ENCODE measurements at places on chromosomes 6 and 20. TPM values are rescaled to one million over a fixed set of nuclear protein-coding genes. Genes with fewer than 3 reads are reported as not detected.
A peak's percentile ranks its signal among the peaks of the same experiment; 100 is the strongest.

The EFCAB8 gene
- polyA plus RNA-seq: not detected

The MYT1 gene
- polyA plus RNA-seq: 0.26 TPM

The FAM83C gene
- not detected for polyA plus RNA-seq

The SFTA2 gene
- not detected for polyA plus RNA-seq

The TSPO2 gene
- not detected for polyA plus RNA-seq

The OR2B6 gene
- polyA plus RNA-seq: 0.18 TPM

The PHIP gene
- 7.2 TPM for polyA plus RNA-seq

The NOP56 gene
- 681 TPM for polyA plus RNA-seq

The SEMG1 gene
- polyA plus RNA-seq: not detected

The MOG gene
- polyA plus RNA-seq: not detected

The ZNF311 gene
- polyA plus RNA-seq: 0.29 TPM

DNA sequence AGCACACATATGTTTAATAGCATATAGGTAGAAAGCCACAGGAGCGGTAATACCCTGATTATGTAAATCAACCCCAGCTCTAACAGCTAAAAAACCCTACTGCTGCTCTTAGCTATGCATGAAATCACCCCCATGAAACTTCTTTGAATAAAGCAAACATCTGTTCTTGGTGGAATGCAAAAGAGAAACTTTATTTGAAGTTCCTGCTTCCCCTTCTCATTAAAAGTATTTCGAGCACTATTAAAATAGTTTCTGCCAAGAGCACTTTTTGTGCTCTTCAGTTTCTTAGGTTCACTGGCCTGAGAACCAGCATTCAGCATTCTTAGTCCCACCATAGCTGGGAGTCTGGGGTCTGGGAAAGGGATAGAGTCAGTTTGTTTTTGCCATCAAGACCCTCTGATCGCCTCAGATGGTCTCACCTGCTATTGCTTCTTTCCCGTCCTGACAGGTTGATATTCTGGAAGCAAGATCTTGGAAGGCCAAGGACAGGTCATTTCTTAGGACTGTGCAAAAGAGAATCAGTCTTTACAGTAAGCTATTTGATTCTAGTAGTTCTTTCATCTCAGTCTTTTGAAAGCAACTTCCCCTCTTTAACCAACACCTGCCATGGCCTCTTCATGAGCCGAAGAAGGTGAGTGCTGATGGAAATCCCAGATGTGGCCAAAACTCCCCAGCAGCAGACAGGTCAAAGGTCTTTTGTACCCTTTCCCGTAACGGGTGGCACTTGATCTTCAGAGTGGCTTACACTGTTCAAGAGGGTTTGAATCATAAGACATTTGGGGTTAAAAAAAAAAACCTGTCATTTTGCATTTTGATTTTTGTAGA is 76.5 kb upstream of the TMEM170B start:
- no peak for DNase-seq

DNA sequence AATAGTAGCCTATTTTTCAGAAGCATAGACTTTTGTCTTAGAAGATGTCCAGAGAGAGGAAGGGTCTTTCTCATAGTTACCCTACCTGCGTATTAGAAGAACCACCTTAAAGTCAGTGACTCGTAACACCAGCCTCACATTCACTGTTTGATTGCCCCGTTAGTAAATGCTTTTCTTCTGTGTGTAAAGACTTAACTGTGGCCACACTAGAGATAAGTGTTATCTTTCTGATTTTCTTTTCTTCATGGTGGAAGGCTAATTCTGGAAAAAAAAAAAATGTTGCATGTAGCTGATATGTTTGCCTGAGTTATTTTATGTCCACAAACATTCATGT is 83.9 kb downstream of the SAMD3 start:
- DNase-seq: no peak

DNA sequence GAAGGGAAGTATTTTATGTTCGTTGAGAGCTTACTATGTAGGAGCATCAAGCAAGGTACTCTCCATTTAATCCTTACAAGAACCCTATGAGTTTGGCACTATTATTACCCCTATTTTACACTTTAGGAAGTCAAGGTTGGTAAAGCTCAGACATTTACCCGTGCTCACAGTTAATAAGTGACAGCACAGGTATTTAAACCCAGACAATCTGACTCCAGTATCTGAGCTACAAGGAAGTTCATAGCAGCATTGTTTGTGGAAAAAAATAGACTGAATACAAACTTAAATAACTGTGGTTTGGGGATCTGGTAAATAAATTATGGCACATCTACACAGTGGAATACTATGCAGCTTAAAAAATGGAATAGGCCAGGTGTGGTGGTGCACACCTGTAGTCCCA is 21.2 kb upstream of the GMNN start:
- DNase-seq: no peak

- DNase-seq: no peak
Observed at GRCh38 chr6:71367756-71368155, 79.1 kb downstream of the OGFRL1 start.

DNA sequence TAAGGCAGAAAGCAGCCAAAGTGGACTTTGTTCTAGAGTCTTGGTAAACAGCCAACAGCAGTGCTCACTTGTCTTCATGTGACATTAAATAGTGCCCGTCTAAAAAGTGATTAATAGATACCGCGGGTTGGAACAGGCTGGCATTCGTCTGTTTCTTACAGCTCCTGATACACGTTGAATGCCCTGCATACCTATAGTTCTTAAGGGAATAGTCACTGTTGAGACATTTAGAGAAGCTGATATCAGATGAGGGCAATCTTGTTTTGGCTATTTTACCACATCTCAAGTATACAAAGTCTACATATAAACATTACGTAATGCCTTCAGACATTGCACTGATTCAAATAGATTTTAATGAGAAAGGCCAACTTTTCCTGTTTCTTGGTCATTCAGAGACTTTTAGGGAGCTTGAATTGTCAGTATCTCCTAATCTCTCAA is 374.9 kb upstream of the FLRT3 start:
- DNase-seq: peak; percentile 62

GRCh38 chr20:13221313-13221672 is 219 bp downstream of the ISM1 start:
- DNase-seq: no peak

DNA sequence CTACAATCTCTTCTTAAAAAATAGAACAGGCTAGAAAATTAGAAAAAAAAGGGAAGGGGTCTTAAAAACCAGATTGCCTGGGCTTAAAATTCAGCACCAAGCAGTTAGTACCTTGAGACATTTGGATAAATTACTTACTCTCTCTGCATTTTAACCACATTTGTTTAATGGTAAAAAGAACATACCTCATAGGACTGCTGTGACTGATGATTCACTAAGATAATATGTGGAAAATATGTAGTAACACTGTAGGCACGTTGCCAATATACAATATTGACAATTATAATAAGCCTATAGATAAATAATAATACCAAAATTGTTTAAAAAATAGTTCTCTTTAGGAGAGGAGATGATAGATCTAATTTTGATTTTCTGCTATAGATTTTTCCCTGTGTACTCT is 750.4 kb downstream of the TENT5A start:
- DNase-seq: no peak

- no peak for DNase-seq
Observed at GRCh38 chr20:57066126-57066900, 200.1 kb downstream of the BMP7 start.

DNA sequence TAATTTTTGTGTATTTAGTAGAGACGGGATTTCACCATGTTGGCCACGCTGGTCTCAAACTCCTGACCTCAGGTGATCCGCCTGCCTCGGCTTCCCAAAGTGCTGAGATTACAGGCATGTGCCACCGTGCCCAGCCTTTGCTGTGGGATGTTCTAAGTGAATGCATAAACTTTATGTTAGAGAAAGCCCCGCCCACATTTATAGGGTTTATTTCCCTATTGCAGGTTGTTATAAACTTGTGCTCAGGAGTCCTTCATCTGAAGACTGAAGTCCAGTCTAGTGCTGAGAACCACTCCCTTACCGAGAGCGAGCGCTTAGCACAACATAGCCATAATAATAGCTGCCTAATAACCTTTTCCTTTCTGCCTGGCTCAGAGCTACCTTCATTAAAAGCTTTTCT is 75.4 kb upstream of the ZNF217 start:
- DNase-seq: no peak

DNA sequence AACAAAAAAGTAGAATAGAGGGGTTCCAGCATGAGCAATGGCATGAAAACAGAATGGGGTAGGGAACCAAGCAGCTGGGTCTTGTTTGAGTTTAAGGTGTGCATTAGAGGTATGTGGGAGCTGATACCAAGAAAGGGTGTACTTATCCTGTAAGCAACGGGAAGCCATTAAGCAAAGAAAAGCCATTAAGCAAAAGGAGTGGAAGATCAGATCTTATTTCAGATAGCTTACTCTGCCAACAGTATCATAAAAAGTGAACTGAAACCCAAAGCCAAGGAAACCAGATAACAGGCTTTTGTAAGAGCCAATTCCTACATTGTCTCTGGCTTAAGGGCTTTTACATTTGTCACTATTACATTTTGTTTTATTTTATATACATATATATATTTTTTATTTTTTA is 21.3 kb upstream of the BEND6 start:
- no peak for DNase-seq

GRCh38 chr6:149403534-149403933 is 3.5 kb downstream of the SUMO4 start:
- no peak for DNase-seq

DNA sequence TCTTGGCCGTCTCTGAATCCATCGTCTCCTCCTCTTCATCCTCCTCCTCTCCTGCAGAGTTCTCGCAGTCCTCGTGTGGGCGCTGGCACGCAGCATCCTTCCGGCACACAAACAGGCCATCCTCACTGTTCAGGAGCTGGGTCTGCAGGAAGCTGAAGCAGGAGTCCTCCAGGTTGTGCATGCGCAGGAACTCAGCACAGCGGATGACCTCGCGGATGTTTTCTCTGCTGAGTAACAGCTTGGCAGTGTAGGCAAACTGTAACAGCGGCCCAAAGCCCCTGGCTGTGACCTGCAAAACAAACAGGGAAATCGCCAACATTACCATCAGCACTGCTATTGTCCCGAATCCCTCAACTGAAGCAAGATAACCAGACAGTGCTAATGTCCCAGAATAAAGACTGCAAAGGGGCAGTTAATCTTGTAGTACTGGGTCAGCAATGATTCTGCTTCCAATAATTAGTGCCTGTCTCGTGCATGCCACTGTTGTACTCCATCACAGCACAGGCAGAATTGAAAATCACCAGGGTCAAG is 57.4 kb downstream of the GJA10 start:
- DNase-seq: no peak

- peak; percentile 75 for DNase-seq
Observed at GRCh38 chr20:50561379-50562078, 51.3 kb downstream of the PTPN1 start.

DNA sequence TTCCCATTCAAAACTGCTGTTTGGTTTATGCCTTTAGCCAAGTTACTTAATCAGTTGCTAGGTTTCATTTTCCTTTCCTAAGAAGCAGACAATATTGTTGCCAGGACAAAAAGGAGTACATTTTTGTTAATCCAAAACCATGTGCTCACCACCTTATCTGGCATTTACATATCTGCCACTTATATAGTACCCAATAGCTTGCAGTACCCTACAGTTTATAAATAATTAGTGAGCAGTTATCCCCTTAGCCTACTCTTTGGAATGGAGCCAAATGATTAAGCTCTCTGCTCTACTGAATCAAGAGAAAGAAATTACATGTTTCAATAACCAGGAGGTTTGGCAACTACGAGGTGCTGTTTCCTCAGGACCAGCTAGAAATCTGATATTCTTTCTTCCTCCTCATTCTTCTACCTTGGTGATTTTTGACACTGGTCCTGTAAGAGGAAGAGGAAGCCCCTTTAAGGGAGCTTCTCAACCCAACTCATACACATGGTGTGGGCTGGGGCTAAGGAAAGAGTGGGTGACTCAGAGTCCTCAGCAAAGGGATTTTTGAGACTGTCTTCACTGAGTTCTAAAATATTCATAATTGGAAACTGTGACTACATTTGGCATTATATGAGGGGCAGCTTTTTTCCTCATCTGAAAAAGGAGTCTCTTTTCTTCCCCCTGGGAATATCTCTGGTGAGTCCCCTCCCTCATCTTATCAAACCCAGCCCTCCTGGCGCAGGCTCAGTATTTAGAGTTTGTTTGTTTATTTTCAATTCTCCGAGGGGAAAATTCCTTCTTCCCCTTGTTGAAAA is 1.5 kb downstream of the ZNFX1 start:
- DNase-seq: no peak

- DNase-seq: no peak
Observed at GRCh38 chr20:58747211-58747610, 54.6 kb downstream of the NPEPL1 start.

- peak; percentile 9 for DNase-seq
Observed at GRCh38 chr6:13668291-13668928, 43.2 kb downstream of the RANBP9 start.

GRCh38 chr6:89895276-89895874 is 1.1 kb downstream of the GJA10 start:
- DNase-seq: no peak

DNA sequence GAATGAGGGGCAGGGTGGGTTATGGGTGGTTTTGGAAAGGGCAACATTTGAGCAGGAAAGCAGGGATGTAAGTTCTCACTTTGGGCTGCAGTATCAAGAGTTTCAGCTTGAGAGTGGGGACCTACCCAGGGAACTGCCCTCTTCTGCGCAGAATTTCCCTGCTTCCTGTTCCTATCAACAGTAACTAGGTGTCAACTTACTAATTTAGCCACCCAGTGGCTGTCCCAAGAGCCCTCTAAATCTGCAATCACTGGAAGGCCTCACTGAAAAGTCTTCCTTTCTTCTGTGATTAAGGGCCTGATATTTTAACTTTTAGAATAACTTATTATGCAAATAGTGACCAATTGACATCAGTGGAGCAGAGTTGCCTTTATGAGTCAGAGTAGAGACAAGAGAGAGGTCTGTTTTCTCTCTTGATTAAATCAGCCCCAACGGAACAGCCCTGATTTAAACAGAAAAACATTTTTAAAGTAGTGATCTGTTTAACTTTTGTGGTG is 118.2 kb upstream of the RIPOR2 start:
- DNase-seq: no peak

DNA sequence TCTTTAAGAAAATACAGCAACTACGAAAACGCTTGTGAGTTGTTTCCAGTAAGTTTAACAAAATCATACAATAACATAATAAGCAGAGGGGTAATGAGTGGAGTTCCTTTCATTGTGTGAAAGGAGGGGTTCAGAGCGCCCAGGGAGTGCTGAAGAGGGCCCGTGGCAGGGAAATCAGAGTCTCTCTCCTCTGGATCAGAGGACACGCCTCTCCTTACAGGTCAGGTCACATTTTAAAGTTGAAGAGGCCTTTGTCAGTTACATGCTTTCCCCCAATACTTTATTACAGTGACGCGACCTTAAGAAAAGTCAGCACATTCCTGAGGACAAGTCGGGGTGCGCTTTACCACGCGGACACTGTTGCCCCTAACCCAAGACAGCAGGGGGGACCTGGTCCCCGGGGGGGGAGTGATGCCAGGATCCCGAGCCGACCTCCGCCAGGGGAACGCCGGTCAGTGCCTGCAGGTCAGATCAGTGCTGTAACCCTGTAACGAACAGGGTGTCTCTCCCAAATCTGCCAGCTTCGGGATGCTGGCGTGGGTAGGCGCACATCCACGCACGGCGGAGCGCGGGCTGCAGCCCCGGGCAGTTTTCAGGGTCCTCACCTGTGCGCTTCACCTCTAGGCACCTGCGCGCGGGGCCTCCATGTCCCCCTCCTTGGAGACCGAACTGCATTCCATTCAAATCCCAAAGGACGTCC is 848 bp downstream of the DACT2 start:
- no peak for DNase-seq

- peak; percentile 22 for DNase-seq
Observed at GRCh38 chr6:37819802-37820717, 533 bp downstream of the ZFAND3 start.

- no peak for DNase-seq
Observed at GRCh38 chr6:16821834-16822264, 60.6 kb upstream of the ATXN1 start.
